ENCODE measurements at places on chromosomes 7 and 10. TPM values are rescaled to one million over a fixed set of nuclear protein-coding genes. Genes with fewer than 3 reads are reported as not detected.

Gene CDK6
- total RNA-seq, result 136 TPM

Gene CPXM2
- total RNA-seq, result 0.92 TPM

DNA sequence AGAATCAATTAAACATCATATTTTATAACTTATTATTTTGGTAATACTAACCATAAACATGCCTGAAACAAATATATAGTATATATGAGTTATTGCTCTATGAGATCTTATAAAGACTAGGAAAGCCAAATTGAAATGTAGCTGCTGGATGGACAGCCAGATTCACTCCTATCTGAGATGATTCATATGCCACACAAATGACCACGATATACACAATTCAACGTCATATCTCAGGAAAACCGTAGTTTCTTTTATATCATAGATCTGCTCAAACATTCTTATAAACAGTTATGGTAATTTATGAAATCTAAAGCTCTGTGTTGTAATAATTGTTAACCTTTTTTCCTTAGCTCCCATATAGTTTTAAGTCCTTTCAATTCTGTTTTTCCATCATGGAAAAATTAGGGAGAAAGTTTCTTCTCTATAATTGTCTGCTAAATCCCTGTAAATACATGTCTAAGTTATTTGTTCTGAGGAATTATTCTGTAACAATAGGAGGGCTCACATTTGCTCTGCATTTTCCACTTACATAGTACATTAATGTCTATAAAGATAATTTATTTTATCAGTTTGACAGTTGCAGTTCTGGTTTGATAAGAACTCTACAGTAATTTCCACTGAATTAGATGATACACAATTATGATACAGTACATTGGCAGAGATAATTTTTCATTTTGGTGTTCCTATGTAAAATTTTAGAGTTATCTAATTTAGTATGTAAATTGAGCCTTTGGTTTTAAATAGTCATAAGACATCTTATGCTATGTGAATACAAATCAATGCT lies 42.7 kb downstream of the GNAT3 start:
- no peak for DNase-seq

DNA sequence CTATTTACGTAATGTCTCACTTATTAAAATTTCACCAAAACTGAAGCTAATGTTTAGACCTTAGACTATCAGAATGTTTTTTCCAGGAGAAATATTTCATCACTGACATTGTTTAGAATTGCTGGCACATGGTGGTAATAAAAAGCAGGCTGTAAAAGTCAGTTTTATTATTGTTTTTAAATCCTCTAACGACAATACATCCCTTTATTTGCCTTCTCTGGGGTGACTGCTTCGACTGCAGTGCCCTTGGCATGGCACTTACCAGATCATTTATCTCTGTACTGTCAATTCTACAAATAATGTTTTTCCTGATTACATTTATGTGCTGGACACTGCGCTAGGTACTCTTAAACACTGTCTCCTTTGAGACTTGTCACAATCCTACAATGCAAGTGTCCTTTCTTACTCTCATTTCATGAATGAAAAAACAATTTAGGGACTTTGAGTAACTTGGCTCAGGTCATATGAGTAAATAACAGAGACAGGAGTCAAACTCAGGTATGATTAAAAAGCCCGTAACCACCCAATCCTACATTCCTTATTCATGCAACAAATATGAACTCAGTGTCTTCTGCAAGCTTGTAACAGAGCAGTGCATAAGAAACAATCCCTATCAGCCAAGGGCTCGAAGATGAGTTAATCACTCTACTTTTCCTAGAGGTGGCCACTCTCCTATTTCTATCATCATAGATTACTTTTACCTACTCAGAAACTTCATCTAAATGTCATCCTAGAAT lies 5.6 kb upstream of the ING3 start:
- no peak for DNase-seq

GRCh38 chr7:79622781-79623180 lies 169.3 kb upstream of the MAGI2 start:
- DNase-seq, result no peak

GRCh38 chr7:137032436-137032835 lies 164.0 kb downstream of the CHRM2 start:
- no peak for DNase-seq

- DNase-seq, result no peak
Observed at GRCh38 chr10:50574305-50574704, 49.5 kb downstream of the SGMS1 start.

Data from mesothelial cell of epicardium (in vitro differentiated cells).